ENCODE measurements at places on chromosomes 5 and 9.

DNA sequence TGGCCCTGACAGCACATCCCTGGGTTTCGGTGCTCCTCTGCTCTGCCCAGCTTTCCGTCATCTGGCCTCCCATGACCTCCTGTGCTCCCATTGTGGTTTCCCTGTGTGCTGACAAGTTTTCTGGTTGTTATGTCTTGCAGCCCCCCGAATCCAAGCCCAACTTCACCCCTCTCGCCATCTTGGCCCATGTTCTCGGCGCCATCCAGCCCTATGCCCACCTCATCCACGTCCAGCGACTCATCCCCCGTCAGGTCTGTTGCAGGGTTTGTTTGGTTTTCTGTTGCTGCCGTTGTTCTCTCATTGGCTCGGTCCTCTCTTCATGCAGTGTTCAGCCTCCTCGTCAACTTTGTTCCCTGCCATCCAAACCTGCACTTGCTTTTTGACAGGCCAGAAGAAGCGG is 196.4 kb downstream of the NR3C1 start:
- no peak for DNase-seq

DNA sequence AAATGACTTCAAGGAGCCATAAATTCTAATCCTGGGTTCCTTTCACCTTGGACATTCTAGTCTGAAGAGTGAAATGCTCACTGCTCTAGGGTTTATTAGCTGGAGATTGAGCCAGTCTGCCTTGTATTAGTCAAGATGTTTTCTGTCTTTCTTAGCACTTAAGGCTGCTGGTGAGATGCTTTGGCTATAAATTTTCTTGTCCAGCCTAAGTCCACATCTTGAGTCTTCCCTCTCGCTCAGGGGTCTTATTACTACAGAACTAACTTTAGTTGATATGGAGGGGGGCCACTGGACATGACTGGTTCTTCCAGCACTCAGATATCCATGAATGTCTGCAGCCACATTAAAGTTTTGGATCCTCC is 316.4 kb downstream of the ARHGAP26 start:
- no peak for DNase-seq

- DNase-seq: no peak
These were observed 167.5 kb downstream of the TTC39B start for GRCh38 chr9:15139469-15139868.

DNA sequence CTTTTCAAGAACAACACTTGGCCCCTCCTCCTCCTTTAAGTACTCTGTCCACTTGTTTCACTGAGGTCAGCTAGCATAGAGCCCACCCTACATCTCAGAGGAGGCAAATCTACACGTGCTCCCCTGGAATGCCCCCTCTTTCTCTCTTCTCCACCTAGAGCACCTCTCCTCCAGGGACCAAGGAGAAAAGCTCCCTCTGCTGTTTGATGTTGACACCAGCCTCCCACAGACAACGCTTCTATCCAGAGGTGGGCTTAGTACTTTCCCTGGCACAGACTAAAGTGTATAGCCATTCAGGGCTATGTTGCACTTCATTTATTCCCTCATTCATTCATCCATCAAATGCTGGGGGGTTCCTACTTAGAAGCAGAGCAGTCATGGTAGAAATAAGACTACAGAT is 68.2 kb upstream of the TAF1L start:
- DNase-seq: peak; percentile 48

- no peak for DNase-seq
These were observed 75.1 kb downstream of the SH3GL2 start for GRCh38 chr9:17653947-17654465.

GRCh38 chr5:103693517-103693916 is 130.9 kb upstream of the NUDT12 start:
- no peak for DNase-seq

GRCh38 chr9:111152614-111153406 is 114.5 kb upstream of the LPAR1 start:
- no peak for DNase-seq

- no peak for DNase-seq
These were observed 2.0 kb downstream of the ASPN start for GRCh38 chr9:92480291-92480771.

DNA sequence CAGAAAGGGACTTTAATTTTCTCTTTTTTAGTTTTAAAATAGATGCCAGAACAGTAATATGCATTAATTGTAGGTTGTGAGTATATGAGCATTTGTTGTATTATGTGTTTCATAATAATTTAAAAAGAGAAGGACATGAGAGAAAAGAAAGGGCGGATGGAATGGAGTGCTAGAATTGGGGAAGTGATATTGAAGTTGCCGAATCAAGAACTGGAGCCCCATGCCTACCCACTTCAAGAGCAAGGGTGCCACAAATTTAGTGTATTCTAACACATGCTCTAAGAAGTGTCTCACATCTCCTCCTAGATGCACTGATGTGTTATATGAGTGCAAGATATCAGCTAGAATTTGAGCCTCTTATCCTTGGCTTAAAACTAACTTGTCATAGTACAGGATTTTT is 43.6 kb upstream of the FYB1 start:
- DNase-seq: no peak

DNA sequence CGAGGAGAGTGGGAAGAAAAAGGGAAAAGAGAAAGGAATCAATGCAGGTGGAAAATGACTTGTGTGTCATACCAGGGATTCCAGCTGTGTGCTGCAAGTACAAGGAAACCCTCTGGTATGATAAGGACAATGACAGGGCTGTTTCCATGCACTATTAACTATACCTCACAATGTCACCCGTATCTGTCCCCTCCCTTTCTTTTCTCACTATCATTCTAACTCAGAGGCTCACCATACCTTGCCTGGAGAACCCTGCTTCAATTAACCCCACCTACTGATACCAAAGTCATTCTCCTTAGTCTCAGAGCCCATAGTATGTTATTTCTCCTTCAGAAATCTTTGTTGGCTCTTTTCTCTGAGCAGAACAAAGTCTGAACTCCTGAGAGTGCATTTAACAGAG is 236.2 kb upstream of the NREP start:
- DNase-seq: no peak

DNA sequence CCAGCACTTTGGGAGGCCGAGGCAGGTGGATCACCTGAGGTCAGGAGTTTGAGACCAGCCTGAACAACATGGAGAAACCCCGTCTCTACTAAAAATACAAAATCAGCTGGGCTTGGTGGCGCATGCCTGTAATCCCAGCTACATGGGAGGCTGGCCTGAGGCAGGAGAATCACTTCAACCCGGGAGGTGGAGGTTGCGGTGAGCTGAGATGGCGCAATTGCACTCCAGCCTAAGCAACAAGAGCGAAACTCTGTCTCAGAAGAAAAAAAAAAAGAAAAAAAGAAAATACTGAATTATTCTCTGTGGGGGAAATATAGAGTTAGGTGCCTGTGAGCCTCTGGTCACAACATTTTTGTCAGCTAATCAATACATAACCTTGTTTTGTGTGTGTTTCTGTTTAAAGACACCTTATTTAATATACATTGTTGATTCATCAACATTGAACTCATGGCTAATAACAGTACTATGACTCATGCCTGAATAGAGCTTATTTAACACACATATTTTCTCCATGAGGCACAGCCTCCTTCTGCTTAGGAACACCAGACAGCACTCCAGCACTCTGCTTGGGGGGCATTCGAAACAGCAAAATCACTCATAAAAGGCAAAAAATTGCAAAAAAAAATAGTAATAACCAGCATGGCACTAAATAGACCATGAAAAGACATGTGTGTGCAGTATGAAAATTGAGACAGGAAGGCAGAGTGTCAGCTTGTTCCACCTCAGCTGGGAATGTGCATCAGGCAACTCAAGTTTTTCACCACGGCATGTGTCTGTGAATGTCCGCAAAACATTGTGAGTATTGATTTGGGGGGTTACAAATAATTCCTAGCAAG is at the start of gene IL31RA:
Gene IL31RA, plus strand, starts transcription at position 519 of the 836 bp plus-strand sequence. Its CDS starts 214 bp downstream, at position 733.
- no peak for DNase-seq

DNA sequence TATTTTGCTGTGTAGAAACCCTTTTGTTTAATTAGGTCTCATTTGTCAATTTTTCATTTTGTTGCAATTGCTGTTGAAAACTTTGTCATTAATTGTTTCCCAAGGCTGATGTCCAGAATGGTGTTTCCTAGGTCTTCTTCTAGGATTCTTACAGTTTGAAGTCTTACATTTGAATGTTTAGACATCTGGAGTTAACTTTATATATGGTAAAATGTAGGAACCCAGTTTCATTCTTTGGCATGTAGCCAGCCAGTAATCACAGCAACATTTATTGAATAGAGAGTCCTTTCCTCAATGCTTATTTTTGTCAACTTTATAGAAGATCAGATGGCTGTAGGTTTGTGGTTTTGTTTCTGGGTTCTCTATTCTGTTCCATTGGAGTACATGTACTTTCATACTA is 1290.8 kb upstream of the CDH9 start:
- DNase-seq: no peak

DNA sequence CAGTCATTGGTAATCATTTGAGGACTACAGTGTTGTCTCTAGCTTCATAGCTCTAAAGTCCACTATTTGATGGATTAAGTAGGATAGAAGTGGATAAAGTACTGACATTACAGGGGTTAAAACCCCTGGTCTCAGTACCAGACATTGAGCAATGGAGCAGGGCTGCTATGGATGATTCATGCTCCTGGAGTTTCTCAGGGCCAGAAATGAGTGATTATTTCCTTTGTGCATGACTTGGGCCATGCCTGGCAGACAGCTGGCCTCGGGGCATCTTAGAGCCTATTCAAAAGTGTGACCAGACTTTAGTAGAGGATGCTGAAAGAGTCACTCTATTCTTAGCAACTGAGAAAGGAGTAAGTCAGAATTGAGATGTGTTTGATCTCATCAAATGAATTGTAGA is 350.7 kb upstream of the TLE4 start:
- DNase-seq: no peak

DNA sequence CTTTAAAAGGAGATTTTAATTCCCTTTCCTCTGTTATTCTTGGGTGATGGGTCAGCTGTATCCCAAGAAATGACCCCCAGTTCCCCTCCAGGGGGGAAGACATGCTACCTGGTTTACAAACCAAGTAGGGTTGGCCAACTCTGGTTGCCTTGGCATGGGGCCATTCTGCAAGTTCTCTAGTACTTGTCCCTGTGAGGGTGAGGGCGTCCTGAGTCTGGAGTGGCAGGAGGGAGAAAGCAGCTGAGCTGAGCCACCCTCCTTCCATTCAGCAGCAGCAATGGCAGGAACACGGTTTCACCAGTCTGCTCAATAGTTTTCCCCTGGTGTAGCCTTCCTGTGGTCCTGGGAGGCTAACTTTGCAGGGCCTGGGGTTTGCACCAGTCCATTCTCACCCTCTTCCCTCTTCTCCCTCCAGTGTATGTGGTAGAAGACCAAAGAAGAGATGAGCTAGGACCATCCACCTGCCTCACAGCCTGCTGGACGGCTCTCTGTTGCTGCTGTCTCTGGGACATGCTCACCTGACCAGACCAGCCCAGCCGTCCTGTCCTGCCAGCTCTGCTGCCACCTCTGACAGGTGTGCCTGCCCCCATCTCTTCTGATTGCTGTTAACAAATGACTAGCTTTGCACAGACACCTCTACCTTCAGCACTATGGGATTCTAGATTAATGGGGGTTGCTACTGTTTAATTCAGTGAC is 59.9 kb downstream of the PFDN1 start:
- DNase-seq: no peak

- DNase-seq: no peak
These were observed 15.5 kb upstream of the NCS1 start for GRCh38 chr9:130156672-130157071.

DNA sequence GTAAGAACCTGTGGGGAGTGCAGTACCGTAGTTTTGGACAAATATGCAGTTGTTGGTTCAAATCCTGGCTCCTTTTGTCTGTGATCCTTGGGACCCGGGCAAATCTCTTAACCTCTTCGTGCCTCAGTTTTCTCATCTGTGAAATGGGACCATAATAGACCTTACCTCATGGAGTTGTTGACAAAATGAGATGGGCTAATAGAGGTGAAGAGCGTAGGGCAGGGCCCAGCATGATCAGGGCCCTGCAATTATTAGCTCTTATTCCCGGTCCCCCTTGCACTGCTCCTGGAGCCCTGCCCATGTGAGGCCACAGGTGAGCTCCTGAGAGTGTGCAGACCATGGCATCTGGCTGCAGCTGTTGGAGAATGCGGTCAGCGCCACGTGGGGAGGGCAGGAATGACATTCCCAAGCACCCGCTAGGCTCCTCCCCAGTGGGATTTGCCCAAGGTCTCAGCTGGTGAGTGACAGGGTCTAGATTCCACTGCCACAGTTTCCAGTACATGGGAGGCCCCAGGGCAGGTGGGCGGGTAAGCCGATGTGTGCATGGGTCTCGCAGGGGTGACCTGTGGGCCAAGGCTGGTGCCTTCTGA is 41.0 kb downstream of the NEK6 start:
- no peak for DNase-seq

- no peak for DNase-seq
These were observed 138.4 kb downstream of the GADD45G start for GRCh38 chr9:89743216-89743572.

- peak; percentile 2 for DNase-seq
These were observed 170.1 kb downstream of the CDH12 start for GRCh38 chr5:22683050-22683449.

- DNase-seq: peak; percentile 67
These were observed 37.7 kb downstream of the NEUROG1 start for GRCh38 chr5:135497971-135498636.

GRCh38 chr9:135365013-135365768 is 114.4 kb upstream of the PPP1R26 start:
- no peak for DNase-seq

DNA sequence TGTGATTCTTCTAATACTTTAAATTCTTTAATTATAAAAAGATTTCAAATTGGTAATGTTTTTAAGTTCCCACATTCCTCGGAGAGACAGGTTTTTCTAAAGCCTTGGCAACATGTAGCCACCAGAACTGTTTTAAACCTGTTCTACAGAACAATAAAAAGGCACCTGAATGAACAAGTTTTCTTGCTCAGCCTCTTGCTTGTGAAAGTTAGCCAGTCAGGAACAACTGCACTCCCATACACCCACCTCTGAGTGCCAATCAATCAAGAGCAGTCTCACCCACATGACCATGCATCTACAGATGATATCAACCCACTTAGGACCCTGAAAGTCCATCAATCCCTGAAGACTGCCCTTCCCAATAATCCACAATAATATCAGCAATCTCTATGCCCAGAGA is 62.3 kb downstream of the AP3B1 start:
- no peak for DNase-seq

- no peak for DNase-seq
These were observed 61.3 kb downstream of the ENC1 start for GRCh38 chr5:74579215-74579614.

- DNase-seq: no peak
These were observed 161.5 kb upstream of the KIF2A start for GRCh38 chr5:62144401-62145022.

All from D341Med (cell line).